ENCODE measurements at places on chromosomes 4 and X.

- DNase-seq: peak; percentile 51
These were observed 2.7 kb upstream of the MAML3 start for GRCh38 chr4:140156529-140157171.

- no peak for DNase-seq
These were observed 9.4 kb downstream of the ARHGAP10 start for GRCh38 chr4:147741190-147741788.

DNA sequence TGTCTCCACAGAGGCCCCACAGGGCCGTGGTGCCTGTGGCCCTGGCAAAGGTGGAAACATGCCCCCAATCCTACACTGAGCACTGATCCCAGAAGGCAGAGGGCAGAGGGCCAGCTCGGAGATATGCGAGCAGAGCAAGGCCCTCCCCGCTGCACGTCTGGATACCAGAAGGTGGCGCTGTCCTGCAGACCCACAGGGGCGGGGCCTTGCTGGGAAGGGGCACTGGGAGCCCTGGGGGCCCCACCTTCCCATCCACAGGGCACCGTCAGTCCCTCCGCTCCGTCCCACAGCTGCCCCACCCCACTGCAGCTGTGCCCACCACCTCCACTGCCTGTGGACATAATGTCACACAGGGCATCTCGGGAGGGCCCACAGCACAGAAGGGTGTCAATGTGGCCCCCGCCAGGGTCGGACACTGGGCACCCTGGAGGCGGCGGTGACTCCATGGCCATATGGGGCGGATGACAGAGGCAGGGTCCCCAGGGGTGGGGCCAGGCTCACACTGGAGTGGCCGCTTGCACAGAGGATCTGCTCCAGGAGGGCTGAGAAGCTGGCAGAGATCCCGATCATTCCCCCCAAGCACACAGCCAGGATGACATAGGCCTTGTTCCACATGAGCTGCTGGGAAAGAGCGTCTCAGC, 4.8 kb downstream of the SLC49A3 start:
- DNase-seq: peak; percentile 63

- DNase-seq: no peak
These were observed 213.1 kb downstream of the DCAF12L2 start for GRCh38 chrX:125952973-125953372.

- DNase-seq: no peak
These were observed 29.8 kb downstream of the SPANXA2 start for GRCh38 chrX:141619336-141619735.

DNA sequence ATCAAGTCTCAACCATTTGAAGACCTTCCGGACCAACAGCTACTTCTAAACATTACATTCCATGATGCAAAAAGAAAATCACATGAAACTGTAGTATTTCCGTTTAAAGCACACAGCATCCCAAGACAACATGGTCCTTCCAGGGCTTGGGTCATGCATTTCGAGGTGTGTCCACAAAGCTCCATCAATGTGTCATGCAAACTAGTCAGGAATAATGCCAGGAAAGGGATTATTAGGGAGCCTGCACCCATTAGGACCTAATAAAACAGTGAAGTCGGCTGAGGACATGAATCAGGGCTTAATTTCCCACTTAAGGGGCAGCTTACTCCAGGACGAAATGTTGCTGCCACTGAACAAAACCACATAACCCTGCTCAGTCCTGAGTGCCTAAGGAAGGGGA, 177.9 kb downstream of the TSPAN5 start:
- DNase-seq: no peak

GRCh38 chr4:90165883-90166282, 38.7 kb downstream of the CCSER1 start:
- DNase-seq: no peak

DNA sequence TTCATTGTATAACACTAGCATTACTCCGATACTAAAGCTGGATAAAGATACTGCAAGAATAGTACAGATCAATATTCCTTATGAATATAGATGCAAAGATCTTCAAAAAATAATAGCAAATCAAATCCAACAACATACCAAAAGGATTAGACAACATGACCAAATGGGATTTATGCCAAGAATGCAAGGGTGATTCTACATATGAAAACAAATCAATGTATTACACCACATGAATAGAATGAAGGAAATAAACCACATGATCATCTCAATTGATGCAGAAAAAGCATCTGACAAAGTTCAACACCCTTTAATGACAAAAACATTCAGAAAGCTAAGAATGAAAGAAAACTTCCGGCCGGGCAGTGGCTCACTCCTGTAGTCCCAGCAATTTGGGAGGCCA, 42.8 kb downstream of the CUL4B start:
- no peak for DNase-seq

DNA sequence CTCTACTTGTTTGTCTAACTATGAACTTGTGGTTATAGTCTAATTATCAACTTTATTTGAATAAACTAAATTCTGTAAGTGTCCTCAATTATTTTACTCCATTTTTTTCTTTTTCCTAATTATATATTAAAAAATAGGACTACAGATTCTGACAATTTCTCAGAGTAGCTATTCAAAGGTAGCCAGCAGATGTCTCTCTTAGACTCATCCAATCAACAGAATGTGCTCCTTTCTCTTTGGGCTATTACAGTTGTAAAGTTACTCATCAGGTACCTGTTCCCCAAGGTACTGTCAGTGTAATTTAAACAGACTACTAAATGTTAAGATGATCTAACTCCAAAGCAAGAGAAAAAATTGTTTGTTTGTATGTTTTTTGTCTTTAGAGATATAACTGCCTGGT, 248.6 kb downstream of the PCDH18 start:
- no peak for DNase-seq

DNA sequence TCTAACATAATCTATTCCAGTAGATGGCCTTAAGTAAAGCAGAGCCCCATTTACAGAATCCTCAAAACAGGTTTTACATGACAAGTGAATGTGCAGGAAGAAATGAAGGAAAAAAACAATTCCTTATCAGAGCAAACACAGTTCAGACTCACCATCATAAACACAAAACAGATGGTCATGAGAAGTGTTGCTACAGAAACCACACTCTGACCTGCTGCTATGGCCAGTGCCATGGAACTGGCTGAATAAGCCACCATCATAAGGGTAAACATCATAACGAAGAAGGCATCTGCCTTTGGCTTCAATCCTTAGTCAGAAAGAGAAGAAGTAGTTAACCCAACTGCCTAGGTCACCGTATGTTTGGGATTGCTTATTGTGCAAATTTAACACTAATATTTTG, 61.1 kb downstream of the ABCG2 start:
- no peak for DNase-seq

GRCh38 chr4:176769514-176769913, 23.2 kb downstream of the VEGFC start:
- DNase-seq: no peak

GRCh38 chrX:134948333-134949241, 42.2 kb upstream of the SMIM10 start:
- no peak for DNase-seq

DNA sequence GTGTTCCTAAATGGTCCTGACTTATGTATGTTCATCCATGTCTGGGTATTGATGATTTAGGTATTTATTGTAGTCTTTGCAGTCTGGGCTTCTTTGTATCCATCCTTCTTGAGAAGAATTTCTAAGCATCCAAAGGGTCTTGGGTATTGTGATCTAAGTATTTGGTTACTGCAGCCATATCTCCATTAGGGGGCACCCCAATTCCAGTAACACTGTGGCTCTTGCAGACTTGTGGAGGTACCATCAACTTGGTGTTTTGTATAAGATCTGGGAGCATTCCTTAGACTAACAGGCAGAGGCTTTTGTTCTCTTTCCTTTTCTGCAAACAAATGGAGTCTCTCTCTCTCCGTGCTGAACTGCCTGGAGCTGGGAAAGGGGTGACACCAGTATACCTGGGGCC, 113.7 kb upstream of the NEXMIF start:
- DNase-seq: peak; percentile 18

GRCh38 chr4:70838204-70838603, 1.5 kb downstream of the GRSF1 start:
- no peak for DNase-seq

DNA sequence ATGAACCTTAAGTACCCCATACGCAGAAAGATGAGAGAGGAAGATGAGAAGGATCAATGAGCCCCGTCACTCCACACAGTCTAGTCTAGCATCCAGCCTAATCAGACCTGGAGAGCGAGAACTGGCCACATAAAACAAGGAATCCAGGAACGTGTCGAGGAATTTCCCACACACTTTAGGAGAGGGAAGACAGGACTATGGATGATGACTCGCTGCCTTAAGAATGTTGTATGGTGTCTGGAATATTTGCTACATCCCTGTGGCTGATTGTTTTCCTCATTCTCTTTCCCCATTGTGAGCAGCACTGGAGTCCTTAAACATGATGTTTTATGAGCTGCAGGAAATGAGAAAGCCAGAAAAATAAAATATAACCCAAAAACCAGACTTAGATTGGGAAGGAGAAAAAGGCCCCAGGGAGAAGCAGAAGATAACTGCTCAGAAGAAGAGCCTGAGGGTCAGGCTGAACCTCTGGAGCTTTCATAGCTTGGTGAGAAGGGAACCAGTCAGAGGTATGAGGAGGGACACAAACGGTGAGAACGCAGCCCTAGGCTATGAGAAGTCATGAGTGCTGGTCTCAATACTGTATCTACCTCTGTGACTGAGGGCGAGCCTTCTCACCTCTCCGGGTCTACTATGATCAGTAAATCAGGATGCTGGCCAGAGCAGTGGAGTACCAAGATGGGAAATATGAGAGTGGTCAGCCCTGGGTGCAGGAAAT, 139.5 kb upstream of the NOCT start:
- DNase-seq: no peak

DNA sequence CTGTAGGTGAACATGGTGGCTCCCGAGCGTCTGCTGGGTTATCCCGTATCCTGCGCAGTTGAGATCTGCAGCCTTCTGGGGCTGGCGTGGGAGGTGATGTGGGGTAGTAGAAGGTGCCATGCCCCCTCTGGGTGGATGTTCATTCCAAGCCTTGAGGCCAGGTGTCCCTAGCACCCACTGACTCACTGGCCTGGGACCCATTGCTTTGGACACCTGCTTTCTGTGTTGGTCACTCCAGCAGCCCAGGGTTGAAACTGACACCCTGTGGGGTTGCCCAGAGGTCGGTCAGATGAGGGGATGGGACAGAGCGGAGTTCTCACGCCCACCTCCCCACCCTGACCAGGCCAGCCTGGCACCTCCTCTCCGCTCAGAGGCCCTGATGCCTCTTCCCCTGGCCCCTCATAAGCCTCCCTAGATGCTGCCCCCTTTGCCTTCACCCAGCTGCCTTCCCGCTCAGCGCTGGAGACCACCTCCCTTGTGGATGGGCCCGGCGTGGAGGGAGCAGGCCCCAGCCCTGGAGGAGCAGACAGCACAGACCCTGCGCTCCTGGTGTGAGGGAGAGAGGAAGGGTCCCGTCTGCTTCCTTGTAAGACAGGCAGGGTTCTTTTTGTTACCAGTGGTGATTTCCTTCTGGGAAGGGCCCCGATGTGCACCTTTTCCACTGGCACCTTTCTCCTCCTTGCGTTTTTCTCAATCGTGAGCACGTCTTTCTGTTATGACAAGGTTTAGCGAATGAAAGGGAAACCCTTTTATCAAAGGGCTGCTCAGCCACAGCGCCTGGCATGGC, 2.0 kb downstream of the DOK7 start:
- no peak for DNase-seq

DNA sequence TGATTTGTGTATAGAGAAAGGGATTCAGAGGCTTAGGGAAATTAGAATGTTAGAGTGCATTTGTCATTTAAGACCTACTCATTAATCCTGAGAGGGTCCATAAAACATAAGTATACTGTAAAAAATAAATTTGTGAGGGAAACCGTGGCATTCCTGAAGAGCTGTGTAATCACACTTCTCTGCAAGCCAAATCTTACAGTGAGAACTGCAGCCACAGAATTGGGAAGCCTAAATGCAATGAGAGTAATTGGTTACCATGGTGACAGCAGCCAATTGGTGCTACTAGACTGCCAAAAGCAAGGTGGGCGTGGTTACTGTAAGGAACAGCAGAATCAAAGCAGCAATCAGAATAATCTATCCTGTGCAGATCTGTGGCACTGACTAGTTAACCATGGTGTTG, 345.2 kb upstream of the GRID2 start:
- DNase-seq: no peak

DNA sequence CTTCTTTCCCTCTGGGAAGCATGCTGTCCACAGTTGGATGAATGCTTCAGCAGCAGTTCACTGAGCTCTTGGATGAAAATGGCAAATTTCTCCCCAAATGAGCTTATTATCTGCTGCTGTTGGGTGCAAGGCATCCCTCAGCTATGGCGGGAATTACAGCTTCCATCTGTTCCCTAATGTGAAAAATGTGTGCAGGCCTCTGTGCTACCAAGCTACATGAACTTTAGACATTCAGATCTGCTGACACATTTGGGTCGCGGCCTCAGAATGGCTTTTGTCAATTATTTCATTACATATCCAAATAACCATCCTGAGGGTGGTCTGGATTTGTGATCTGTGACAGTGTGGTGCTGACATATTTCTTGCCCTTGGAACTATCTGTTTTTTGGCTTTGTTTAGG, 119.5 kb upstream of the SCML1 start:
- no peak for DNase-seq
